NCI-H460 (cell line): ENCODE measurements at places on chromosomes 4 and X.

DNA sequence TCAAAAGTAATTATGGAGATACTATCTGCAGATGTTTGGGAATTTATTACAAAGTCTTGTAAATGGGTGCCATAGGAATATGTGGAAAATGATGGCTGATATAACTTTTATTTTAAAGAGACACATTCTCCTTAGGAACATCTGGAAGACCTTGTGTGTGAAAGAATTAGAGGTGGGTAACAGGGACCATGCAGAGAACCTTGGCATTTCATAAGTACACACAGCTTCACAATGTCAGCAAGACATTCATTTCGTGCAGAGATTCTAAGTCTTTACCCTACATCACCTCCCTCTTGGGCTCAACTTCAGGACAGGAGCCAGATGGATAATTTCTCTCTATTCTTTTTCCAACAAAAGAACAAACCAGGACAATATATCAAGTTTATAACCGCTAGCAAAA is 458.1 kb upstream of the INTU start:
- no peak for DNase-seq

GRCh38 chr4:70632028-70632427 is 3.5 kb downstream of the ENAM start:
- DNase-seq: no peak

GRCh38 chr4:121669163-121669550 is 27.6 kb downstream of the ANXA5 start:
- DNase-seq: no peak

- DNase-seq: no peak
Observed at GRCh38 chr4:113756005-113756410, 5.5 kb downstream of the CAMK2D start.

DNA sequence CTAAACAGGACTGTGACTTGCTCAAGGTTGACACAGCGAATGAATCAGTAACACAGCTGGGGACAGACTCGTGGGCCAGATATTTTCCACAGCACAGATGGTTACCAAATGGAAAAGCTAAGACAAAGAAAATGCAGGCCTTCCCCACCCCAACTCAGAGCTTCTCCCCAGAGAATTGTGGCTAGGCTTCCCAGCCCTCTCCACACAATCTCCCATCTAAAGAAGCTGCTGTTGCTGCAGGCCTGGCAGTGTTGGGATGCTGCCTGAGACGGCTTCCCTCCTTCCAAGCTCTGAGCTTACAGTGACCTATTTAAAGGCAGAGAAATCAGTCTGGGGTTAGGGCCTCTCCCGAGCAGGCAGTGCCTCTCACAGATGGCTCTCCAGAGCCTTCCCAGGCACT is 46.5 kb upstream of the PGRMC1 start:
- no peak for DNase-seq

DNA sequence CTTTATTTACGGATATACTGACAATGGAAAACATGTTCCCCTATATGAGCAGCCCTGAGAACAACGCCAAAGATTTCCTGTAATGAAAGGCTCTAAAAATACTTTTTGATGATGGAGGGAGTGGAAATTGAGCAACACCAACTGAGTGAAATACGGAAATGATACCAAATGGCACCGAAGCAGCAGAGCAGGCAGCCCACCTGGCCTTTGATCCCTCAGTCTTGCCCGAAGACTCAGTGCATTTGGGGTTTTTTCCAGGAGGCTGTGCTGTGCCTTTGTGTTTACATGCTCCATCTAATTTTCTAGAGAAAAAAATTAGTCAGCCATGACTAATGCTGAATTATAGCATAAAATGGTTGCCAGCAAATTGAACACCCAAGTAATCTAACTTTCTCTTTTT is 169.9 kb upstream of the RBPJ start:
- no peak for DNase-seq

- no peak for DNase-seq
Observed at GRCh38 chr4:145939856-145940255, 1.2 kb upstream of the ZNF827 start.

DNA sequence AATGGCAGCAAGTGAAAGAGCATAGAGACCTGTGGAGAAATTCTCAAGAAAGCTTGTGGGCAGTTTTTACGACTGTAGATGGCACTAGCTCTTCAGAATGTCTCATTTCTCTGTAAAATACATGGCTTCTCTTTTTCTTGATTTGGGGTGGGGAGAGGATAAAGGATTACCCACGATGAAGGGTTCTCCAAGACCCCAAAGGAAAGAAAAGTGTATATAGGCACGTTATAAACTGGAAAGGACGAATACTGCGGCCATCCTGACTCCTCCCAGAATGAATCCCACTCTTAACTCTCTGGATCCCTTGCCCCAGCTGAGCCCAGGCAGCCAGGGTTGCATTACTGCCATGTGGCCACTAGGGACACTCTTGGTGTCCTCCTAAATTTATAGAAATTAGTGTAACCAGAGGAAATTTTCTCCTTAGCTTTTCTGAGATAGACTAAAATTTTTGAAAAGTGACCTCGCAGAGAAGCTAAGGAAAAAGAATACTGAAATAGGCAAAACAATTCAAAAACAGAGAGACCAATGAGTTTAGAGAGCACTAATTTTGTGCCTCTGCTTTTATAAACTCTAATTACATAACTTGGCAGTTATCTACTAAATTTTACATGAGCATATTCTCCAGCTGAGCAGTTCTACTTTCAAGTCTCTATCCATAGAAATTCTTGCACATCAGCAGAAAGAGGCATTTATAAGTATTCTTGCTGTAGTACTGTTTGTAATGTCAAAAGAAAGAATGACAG is 37.8 kb upstream of the PCDH19 start:
- peak; percentile 43 for DNase-seq

- DNase-seq: peak; percentile 6
Observed at GRCh38 chr4:80101792-80102116, 28.7 kb upstream of the ANTXR2 start.

- no peak for DNase-seq
Observed at GRCh38 chr4:52704133-52704532, 45.0 kb upstream of the USP46 start.

DNA sequence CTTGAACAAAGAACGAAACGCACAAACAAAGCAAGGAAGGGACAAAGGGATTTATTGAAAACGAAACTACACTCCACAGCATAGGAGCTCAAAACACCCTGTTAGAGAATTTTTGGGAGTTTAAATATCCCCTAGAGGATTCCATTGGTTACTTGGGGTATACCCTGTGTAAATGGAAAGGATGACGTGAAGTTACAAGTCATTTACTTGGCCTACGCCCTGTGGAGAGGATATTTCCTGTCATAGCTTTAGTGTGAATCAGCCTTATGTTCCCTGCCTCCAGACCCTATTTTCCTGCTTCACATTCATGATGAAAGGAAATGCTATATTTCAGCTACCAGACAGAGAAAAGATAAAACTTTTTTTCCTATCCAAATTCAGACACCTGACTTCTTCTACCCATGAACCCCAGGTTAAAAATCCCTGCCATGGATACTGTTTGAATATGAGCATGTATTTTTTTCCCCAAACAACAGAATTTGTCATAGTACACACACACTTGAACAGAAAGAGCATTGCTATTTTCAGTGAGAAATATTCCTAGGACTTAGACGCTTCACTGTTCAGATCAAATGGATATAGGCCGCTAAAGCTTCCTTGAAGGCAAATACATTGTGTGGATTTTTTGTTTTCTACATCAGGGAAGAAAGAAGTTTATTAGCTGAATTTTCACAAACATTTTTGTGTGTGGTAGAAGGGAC is 20.4 kb downstream of the PIN4 start:
- DNase-seq: peak; percentile 79

DNA sequence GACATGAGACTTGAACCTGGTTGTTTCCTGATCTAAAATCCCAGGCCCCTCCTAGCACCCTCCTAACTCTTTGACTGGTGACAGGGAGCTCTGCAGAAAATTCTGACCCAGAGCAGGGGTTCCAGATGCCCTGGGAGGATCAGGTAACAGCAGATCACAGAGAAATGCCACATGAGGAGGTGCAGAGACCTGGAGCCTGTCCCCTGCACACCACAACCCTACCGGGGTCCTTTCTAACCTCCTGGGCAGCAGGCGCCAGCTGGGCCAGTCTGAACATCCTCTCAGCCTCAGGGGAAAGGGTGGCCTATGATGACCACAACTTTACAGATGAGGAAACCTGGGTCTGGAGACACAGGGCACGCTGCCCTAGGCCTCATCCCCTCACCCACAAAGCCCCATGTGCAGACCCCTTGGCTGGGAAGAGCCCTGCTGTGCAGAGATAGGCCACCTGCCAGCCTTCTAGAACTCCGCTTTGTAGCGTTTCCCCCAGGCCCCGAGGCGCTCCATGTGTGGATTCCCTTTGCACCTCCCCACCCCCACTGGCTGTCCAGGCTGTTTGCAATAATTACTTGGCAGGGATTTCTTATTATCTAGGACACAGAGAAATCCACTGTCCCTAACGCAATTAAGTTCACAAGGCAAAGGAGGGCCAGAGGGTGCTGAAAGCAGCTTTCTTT is 36.5 kb downstream of the WDR1 start:
- no peak for DNase-seq

- no peak for DNase-seq
Observed at GRCh38 chr4:148770377-148770776, 328.2 kb upstream of the NR3C2 start.

DNA sequence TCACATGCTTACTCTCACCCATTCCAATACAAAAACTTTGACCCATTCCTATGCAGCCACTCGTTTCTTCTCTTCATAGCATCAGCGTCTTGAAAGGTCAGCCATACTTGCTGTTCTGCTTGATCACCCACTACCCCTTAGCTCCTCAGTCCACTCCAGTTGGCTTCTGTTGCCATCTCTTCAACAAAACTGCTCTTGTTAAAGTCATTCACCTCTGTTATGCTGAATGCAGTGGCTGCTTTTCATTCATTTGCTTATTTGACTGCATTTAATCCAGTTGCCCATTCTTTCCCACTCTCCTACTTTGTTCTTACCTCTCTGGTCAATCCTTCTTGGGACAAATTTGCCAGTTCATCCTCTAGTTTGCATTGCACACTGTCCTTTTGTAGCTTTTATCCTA is 24.9 kb downstream of the CEP135 start:
- DNase-seq: no peak

DNA sequence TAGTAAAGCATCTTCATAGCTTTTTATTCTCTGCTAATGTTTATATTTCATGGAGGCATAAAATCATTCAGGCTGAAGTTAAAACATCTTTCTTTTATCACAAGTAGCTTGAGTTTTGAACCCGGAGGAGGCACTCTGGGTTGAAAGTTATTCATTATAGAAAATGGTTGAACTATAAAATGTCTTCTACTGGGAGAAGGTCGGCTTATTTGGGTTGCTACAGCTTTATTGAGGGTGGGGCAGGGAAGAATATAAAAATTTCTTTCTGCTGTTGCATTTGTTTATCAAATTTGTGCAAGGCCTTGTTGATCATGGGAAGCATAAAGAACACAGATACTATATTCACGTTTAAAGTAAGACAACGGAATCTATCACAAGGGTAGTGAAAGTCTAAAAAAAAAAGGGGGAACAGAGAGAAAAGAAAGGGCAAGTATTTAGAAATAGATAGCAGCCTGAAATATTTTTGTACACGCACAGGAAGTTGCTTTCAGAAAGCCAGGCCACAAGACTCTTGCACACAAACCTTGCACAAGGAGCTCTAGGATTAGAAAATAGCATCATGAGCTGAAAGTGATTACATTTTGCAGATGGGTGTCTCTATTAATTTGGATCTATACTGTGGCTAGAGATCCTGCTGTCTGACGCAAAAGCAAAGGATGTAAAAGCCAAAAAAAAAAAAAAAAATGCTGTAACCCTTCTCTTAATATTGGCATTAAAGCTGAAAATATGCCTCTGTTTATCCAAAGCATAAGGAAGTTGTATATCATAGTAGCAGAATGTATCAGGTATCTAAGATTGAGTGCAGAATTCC is 37.2 kb upstream of the FAM9C start:
- DNase-seq: no peak

- DNase-seq: peak; percentile 43
Observed at GRCh38 chr4:156293657-156294297, 340.1 kb upstream of the CTSO start.

GRCh38 chrX:56623316-56623715 is 59.9 kb downstream of the UBQLN2 start:
- DNase-seq: no peak

DNA sequence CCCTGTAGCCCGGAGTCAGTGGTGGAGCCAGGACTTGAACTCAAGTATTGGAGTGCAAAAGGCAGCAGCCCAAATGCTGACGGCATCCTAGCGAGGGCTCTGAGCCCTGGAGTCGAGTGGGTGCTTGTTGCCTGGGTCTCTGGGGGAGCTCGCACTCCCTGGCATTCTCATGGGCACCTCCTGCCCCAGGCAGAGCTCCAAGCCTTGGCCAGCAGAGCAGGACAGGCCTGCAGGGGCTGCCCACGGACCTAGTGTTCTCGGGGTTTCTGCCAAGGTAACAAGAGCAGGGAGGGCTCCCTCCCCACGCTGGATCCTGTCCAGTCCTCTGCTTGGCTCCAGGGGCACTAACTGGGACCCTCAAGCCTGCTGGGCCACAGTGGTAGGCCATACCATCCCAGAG is 17.6 kb upstream of the WFS1 start:
- DNase-seq: no peak

GRCh38 chr4:180949424-180950213 is 1293.6 kb upstream of the TENM3 start:
- no peak for DNase-seq

GRCh38 chr4:3388471-3389232 is 53.1 kb upstream of the HGFAC start:
- no peak for DNase-seq

- no peak for DNase-seq
Observed at GRCh38 chr4:70705183-70706043, 16.4 kb upstream of the RUFY3 start.

- DNase-seq: no peak
Observed at GRCh38 chrX:118977424-118977823, 3.0 kb downstream of the LONRF3 start.

- DNase-seq: no peak
Observed at GRCh38 chrX:70096052-70096451, 33.8 kb downstream of the OTUD6A start.

DNA sequence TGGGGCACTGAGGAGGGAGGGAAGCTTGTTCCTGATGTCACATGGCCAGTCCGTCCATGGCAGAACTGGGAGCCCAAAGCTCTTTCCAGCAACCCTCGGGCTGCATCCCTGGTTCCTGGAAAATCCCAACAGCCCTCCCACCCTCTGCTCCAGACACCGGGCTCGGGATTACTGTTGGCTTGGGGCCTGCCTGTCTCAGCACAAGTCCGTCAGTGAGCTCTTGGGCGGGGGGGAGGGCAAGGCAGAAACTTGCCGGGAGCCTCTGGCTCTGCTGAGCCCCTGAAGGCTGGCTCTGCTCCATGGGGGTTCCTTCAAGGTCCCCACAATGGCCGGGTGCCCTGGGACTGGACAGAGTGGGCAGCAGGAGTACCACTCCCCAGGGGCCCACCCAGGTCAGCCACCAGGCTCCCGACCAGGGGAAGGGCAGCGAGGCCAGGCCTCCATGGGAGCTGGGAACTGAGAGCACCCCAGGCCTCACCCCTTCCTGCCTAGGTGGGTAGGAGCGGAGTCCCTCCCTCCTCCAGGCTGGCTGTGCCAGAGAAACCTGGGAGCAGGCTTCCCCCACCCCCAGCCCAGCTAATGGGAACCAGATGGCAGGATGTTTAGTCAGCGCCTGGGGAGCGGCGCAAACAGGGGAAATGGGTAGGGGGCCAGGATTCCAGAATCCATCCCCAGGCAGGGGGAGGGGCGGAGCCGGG is 6.4 kb upstream of the HAUS7 start:
- DNase-seq: no peak
